ENCODE measurements at places on chromosomes 2 and 18.

DNA sequence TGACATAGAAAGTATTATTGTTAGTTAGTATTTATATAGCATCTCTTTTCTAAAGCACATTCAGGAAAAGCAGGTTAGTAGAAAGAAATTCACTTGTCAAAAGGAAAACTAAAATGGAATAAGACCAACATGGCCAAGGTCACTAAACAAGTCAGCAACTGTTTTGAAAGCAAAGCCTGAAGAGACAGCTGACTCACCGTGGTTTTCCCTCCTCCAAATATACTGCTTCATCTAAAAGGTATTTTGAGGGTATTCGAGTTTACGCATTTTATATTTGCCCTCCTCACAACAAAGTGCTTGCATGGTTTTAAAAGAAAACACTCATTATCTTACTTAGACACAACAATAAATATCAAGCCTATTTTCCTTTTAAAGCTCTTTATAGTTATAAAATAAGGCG is 24.0 kb downstream of the ZNF385B start:
- DNase-seq = peak; percentile 10

GRCh38 chr2:221708902-221709301 is 136.8 kb upstream of the EPHA4 start:
- no peak for DNase-seq

- no peak for DNase-seq
These were observed 25.9 kb downstream of the THADA start for GRCh38 chr2:43569921-43570320.

DNA sequence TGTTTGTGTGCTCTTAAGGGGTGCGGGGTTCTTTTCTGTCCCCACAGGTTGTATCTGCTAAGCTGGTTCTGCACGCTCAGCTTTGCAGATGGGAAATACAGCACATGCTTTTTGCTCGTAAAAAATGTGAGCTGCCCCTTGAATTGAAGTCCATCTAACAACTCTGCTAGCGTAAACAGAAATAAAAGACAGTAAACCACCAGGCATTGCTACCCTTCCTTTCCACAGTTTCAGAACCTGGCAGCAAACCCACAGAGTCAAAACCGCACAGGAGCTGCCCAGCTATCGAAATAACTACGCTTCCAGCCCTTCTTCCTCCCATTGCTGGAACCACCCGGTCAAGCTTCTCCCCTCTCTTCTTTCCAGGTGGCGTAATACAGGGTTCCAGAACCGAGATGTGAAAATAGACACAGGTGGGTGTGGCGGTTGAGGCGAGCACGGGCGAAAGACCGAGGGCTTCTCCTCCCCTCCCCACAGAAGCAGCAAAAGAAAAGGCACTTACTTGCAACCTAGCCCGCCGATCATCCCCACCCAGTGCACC is 479 bp downstream of the SCN9A start:
- no peak for DNase-seq

- DNase-seq = no peak
These were observed 61.3 kb upstream of the SH3RF3 start for GRCh38 chr2:109067631-109068125.

DNA sequence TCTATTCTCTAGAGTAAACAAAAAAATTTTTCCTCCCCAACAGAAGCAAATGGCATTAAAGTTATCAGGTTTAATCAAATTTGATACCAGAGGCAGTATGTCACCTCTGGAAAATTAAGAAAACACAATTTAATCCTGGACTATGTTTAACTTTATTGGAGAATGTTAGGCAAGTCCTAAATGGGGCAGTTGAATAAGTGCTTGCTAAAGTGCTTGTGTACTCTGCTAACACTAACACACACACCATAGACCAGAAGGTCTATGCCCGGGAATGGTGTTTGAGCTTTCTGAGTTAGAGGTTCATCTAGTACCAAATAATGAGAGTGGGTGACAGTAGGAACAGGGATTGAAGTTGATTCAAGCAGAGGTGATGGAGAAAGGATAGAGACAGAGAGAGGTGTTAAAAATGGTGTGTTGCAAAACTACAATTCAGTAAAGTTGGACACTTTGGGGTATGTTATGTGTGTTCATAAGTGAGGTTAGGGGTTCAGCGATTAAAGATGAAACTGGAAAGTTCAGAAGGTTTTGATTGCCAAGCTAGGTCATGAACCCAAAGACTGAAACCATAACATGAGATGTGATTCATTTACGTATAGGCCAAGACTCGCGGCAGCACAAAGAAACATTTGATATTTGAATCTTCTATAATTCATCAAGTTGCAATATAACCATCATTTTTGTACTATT is 40.5 kb upstream of the PEX13 start:
- no peak for DNase-seq

GRCh38 chr2:26172189-26172870 is 558 bp upstream of the GAREM2 start:
- no peak for DNase-seq

- no peak for DNase-seq
These were observed 266.2 kb upstream of the SLC39A10 start for GRCh38 chr2:195390686-195391321.

- no peak for DNase-seq
These were observed 2.2 kb downstream of the PLEKHA3 start for GRCh38 chr2:178482437-178482836.

- DNase-seq = no peak
These were observed 20.0 kb upstream of the NFE2L2 start for GRCh38 chr2:177284531-177284930.

All from fibroblast of skin of left quadriceps (primary cell).